ENCODE measurements at places on chromosomes 3 and 15.

GRCh38 chr3:59386165-59386564 is 336.3 kb upstream of the CFAP20DC start:
- no peak for DNase-seq

- no peak for DNase-seq
Observed at GRCh38 chr3:151814588-151814987, 672 bp downstream of the AADAC start.

DNA sequence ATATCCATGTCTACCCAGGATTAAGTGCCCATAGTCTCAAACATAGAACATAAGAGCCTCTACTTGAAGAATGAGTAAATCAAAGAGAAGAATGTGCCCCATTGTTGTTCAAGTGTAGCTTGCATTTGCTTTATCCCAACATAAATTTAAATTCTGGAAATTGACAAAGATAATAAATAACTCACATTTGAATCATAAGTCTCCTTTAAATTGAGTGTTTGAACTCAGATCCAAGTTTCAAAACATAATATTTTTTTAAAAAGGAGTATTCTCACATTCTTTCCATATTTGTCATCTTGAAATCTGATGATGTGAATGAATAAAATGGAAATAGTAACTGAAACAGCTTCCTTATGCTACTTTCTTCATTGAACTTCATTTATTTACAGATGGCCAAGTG is 135.2 kb downstream of the MECOM start:
- DNase-seq: no peak

DNA sequence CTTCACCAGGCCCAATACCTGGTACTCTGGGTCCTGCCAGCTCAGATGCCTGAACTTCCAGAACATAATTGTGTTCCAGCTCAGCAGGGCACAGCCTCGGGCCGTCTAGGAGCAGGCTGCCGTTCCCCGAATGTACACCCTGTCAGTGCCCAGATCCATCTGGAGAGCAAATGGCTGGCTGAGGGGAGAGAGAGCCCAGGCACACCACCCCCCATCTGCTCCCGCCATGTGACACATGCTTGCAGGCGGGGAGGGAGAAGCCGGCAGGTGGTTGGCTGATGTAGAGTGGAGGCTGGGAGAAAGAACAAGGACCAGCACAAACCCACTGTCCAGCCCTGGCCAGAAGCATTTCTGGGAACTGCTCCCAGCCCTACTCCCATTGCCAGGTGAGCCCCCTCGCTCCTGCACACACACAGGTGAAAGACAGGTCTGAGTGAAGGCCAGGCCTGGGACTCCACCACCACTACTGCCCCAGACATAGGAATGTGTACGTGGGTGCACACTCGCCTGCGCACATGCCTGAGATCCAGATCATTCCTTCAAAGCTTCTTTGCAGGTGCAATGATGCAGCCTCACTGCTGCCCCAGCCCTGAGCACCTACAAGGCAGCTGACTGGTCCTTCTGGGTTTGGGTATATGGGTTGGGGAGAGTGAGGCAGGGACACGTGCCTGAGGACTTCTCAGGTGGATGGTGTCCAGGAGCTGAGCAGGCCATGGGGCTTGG is 53.5 kb downstream of the SEMA5B start:
- no peak for DNase-seq

GRCh38 chr15:80070840-80071239 is 11.4 kb downstream of the ZFAND6 start:
- no peak for DNase-seq

DNA sequence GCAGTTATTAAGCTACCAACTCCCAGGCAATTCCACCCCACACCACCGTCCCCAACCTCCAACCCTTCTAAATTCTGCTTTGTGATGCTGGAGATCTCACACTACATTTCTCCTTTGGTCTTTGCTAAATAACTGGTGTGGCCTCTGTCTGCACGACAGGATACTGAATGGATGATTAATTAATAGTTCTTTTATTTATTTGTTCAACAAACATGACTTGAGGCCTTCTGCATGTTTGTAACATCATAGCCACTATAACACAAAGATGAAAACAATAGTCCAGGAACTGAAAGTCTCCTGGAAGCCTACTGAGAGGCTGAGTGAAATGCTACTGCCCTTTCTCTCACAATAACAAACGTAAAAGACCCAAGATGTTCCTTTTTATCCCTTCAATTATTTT is 609.5 kb upstream of the UBE2E2 start:
- no peak for DNase-seq

DNA sequence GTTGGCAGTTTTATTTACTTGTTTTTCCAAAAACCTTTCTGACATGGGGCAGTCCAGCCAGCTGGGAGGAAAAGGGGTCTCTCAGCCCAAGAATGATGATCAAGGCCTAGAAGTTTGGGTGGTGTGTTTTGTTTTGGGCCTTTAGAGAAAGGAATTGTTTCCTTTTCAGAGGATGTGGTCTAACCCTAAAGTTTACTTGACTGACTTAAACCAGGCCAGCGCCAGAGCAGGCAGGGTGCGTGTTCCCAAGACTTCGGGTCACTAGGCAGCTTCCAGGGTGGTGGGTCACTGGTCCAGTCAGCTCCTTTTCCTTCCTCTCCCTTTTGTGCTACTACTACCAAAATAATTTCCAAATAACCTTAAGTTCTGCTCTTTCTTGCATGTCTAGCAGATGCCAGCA is 4.9 kb downstream of the FLNB start:
- DNase-seq: no peak

GRCh38 chr15:68495981-68496705 is 64.2 kb upstream of the ITGA11 start:
- no peak for DNase-seq

DNA sequence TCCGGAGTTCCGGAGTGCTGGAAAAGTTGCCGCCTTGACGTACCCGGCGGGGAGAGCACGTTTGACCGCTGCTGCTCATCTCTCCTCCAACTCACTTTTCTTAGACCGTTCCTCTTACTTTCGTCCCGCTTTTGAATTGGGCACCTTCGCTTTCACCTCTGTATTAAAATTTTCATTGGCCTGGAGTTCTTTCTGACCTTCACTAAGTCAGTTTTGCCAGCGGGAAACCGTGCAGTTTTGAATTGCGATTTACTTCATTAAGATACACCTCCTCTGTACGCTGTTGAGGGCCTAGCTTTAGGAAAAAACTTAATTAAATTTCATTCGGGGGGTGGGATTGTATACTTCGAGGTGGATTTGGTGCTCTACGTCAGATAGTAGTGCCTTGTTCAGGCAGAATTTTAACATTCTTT is 1.3 kb downstream of the GMPS start:
- no peak for DNase-seq

- DNase-seq: no peak
Observed at GRCh38 chr3:45124956-45125355, 21.2 kb downstream of the CDCP1 start.

GRCh38 chr3:42713747-42714146 is 11.1 kb upstream of the HHATL start:
- no peak for DNase-seq

- no peak for DNase-seq
Observed at GRCh38 chr3:17432236-17432635, 310.2 kb downstream of the TBC1D5 start.

DNA sequence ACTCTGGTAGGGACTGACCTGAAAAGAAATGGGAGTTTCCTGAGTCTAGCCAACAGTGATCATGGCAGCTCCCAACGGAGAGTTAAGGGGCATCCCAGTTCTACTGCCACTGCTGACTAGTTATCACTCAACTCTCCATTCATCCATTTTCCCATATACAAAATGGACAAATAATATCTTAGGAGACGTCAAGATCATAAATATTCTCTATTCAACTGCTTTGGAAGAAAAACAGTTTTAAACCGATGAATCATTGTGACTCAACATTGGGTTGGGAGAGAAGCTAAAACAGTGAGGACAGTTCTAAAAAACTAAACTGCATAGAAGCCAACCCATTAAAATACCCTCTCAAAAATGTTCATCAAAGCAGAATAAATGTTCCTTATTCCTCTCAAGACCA is 57.6 kb upstream of the CHRM5 start:
- DNase-seq: no peak

DNA sequence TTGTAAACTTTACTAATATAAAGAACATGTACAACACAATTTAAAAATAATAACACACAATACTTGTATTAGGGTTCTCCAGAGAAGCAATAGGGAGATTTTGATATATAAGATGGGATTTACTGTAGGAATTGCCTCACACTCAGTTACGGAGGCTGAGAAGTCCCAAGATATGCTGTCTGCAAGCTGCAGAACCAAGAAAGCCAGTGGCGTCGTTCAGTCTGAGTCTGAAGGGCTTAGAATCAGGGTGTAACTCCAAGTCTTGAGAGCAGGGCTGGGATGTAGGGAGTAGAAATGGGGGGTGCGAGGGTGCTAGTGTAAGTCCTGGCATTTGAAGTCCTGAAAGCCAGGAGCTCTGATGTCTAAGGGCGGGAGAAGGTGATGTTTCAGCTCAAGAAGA is 206.6 kb upstream of the HES1 start:
- no peak for DNase-seq

DNA sequence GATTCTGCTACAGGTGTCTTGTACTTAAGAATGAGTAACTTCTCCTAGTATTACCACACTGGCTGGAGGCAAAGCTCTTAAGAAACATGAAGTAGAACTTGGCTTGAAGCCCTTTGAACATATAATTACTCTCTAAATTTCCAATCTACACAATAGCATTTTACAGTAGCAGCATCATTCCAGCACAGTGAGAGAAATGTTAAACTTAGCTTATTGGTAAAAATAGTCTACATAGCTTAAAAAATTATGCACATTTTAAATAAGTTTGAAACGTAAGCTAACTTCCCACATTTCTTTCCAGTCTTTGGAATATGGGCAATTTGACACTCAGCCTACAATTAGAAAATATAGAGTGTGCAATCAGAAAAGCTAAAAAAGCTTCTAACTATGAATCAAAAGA is 32.8 kb upstream of the TOP2B start:
- no peak for DNase-seq

DNA sequence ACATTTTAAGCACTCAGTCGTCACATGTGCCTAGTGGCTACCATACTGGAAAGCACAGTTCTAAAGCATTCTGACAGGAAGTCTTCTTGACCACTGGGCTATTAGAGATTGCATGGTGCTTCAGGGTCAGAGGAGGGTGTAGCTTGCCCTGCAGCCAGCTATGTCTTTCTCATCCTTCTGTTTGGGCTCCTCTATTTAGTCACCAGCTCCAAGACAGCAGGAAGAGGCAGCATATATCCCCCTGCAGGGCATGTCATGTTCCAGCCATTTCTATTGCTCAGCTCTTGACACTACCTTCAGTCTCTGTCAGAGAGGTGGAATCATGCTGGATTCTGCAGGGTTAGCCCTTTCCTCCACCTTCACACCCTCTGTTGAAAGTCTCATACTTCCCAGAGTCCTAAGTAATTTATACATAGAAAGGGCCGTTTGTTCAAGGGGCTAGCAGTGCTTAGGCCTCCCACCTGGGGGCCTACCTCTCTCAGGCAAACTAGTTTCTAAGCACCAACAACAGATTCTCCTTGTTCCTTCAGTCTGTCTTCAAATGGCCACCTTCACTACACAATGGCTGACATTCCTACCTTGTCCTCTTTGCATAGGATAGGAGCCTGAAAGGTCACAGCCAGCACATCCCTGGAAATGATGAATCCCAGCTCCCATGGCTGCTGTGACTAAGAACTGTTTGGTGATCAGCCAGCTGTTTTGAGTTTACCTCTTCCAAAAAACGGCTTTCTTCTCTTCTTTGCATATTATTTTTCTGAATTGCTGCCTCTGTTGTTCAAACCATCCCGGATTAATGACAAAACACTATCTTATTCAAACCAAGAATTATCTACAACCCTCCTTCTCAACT is 115.7 kb upstream of the BFSP2 start:
- DNase-seq: no peak

- DNase-seq: no peak
Observed at GRCh38 chr15:53133255-53133850, 343.2 kb upstream of the ONECUT1 start.

GRCh38 chr15:58224068-58224467 is 85.9 kb downstream of the AQP9 start:
- no peak for DNase-seq

DNA sequence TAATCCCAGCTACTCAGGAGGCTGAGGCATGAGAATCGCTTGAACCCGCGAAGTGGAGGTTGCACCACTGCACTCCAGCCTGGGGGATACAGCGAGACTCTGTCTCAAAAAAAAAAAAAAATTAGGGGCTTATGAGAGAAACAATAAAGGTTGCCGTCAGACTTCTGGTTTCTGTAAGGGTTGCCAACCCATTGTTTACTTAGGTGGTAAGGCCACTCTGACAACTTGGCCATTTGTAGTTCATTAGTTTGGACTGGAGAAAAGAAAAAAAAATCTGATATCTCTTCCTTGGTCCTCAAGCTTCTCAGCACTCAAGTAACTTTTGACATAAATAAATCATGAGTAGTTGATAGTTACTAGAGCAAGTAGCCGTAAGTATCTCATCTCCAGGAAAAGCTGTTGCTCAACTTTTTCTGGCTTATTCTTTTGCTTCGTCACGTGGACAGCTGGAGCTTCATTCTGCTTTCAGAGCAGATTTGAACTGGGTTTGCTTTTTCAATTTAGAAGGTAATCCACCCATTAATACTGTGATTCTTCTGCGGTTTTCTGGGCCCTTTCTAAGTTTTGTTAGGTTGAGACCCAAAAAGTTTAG is 9.4 kb downstream of the SNX1 start:
- no peak for DNase-seq

GRCh38 chr15:98983334-98983733 is 24.3 kb downstream of the PGPEP1L start:
- DNase-seq: no peak

DNA sequence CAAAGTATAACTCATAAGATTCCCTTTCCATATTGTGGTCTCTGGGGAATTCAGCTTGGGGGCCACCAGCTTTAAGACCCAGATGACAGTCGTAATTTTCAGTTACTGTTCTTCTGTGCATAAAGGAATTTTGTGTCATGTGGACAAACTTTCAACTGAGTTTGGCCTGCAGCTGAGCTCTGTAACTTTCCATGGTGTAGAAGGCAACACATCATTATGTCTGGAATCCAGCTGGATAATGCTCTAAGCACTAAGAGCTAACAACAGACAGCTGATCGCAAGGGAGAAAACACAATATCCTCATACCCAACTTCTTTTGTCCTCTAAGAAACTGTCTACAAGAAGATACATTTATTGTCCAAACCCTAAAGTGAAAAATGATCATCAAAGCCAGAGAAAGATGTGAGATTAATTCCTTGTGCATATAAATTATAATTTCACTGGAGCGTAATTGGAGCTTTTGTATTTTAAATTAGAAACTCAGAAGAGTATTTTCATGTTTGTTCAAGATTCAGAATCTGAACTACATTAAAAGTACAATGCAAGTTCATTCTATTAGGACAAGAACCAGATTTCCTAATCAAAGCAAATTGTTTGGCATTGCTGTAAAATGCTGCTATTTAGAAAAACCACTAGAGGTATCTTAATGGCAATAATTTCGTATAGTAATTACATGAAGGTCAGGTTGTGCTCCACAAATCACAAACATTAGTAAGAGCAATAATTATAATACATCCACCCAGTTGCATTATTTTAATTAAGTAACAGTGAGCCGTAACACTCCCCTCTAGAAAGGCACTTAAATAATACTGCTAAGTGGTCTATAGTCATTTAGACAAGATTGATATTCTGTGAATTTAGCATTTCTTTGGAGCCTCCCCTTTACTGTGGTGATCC is 218.8 kb downstream of the ATP8B4 start:
- DNase-seq: no peak
